ENCODE measurements at places on chromosomes 1 and 21.

DNA sequence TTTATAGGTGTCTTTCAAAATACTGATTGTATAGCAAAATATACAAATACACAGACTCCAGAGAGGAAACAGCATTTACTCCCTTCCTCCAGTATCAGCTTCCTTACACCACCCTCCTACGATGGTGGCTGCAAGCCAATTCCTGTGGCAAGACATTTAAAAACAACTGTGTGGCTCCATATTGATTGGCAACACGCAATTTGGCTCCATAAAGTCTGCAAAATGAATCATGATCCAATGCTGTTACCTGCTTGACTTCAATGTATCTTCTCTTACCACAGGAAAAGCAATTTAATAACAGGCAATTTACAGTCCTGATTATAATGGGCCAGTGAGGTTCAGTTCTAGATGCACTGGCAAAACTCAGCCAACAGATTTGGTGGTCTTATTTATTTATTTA, 19.7 kb upstream of the ATP6V1G3 start:
- peak; percentile 61 for DNase-seq

- no peak for DNase-seq
Observed at GRCh38 chr1:55654171-55654570, 439.0 kb upstream of the USP24 start.

- no peak for DNase-seq
Observed at GRCh38 chr1:226672339-226672762, 66.7 kb downstream of the ITPKB start.

DNA sequence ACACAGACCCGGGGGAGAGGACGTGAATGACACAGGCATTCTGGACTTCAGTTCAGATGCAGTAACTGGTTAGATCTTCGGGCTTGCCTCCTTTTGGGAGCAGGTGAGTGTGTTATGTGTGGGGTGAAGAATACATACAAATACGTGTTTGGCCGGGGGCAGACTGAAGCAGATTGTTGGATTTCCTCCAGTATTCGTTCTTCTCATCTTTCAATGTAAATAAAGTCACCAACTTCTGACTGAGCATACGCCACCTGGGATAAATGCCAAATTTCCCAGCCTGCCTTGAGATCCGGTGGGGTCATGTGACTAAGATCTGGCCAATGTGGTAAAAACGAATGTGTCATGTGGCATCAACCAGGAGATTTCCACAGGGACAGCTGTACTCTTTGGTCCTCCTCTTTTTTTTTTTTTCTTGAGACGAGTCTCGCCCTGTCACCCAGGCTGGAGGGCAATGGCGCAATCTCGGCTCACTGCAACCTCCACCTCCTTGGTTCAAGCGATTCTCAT, 189.8 kb downstream of the RGS7 start:
- DNase-seq, result no peak

- no peak for DNase-seq
Observed at GRCh38 chr1:86508583-86508969, 38.3 kb upstream of the CLCA4 start.

GRCh38 chr1:33268457-33268856, 12.2 kb downstream of the ZNF362 start:
- no peak for DNase-seq

DNA sequence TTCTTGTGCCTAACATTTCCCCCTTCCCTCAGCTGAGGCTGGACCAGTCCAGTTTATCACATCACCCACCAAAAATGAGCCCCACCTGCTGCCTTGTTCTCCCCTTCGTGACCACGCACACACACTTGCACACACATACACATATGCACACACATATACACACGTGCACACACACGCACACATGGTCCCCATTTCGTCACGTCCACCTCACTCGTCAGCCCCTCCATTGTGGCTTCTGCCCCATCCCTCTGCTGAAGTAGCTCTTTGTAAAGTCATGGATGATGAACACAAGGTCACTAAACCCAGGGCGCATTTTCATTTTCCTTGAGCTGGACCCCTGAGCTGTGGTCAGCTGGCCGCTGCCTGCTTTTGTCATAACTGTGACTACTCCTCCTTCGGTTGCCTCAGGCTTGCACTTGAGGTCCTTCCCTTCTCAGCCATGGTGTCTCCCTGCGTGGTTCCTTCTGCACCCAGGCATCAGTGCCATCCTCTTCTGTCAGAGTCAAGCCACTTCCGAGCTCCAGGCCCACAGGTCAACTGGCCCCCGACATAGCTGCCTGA, 93.8 kb downstream of the SYT2 start:
- no peak for DNase-seq

GRCh38 chr1:242065813-242066212, 66.9 kb upstream of the MAP1LC3C start:
- no peak for DNase-seq

- DNase-seq, result no peak
Observed at GRCh38 chr1:231317306-231318014, 20.2 kb downstream of the EXOC8 start.

GRCh38 chr1:77484926-77485325, 197.5 kb downstream of the ZZZ3 start:
- DNase-seq, result no peak

GRCh38 chr1:237041795-237042525, at the start of gene RYR2:
TSS of gene RYR2 (plus strand) at chr1:237042184. CDS start at chr1:237042522, 338 bp downstream.
- peak; percentile 26 for DNase-seq

DNA sequence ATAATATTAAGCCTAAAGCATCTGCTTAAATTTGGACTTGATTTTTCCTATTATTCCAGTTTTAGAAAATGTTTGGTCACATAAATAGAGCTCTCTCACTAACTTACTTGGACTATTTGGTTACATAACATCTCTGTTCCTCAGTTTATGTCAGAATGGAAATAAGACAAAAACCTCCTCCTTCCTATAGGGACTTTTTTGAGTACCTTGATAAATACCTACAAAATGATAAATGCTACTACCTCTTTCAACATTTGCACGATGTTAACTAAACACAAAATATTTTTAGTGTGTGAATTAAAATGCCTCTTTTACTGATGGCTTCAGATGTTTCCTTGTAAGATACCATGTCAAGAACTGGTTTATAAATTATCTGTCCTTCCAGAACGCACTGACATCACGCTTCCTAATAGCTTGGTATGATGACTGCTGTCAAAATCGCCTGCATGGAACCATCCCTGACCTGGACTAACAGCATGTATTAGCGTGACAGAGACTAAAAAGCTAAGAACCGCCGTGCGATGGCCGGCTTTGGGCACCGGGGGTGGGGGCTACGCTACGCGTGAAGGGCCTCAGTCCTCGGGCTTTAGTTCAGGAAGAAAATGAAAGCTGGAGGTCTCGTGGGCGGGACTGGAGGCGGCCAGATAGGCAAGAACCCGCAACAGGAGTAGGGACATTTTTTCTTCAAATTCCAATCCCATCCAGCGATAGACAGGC, 133.2 kb upstream of the BARHL2 start:
- DNase-seq, result peak; percentile 58

DNA sequence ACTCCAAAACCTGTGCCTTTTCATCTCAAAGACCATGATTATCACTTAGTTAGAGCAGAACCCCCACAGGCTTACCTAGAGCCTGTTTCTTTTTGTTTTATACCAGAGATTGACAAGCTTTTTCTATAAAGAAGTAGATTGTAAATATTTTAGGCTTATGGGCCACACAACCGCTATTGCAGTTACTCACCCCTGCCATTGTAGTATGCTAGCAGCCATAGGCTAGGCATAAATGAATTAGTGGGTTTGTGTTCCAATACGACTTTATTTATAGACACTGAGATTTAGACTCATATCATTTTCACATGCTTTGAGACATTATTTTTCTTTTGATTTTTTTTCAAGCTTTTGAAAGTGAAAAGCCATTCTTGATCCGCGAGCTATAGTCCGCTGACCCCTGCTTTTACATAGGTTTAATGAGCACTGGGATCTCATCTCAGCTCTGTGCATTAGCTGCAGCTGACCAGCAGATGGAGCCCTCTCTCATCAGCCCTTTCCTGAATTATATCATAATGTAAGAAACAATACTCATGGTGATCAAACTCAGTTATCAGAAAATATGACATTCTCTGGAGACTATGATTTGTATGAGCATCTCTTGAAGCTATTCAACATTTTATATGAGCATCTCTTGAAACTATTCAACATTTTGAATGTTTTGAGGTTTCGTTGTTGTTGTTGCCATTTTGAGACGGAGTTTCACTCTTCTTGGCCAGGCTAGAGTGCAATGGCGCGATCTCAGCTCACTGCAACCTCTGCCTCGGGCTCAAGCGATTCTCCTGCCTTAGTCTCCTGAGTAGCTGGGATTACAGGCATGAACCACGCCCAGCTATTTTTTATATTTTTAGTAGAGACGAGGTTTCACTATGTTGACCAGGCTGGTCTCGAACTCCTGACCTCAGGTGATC, 111.9 kb upstream of the L1TD1 start:
- peak; percentile 55 for DNase-seq

- no peak for DNase-seq
Observed at GRCh38 chr1:207897188-207897587, 13.7 kb downstream of the CD34 start.

- peak; percentile 51 for DNase-seq
Observed at GRCh38 chr1:3614755-3615742, 3.7 kb upstream of the MEGF6 start.

GRCh38 chr21:25421321-25422028, 185.8 kb downstream of the MRPL39 start:
- DNase-seq, result peak; percentile 87

- DNase-seq, result peak; percentile 4
Observed at GRCh38 chr1:210292231-210292871, 36.4 kb upstream of the HHAT start.

- no peak for DNase-seq
Observed at GRCh38 chr1:218394416-218394815, 49.3 kb downstream of the TGFB2 start.

DNA sequence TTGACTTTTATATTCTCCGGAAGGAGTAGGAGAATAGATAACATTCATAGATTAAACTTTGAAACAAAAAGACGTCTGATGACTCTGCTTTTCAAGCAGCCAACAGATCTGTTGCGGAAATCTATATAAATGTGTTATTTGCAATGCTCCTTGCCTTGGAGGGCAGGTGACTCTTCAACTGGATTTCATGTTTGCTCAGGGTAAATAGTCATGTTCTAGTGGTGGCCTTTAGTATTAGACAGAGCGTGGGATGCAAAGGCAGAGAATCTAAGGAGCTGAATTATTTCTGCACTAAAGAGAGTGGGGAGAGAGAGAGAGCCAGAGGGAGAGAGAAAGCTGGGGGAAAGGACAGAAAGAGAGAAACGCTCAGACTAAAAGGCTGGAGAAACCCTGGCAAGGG, 454.3 kb downstream of the AJAP1 start:
- DNase-seq, result no peak

DNA sequence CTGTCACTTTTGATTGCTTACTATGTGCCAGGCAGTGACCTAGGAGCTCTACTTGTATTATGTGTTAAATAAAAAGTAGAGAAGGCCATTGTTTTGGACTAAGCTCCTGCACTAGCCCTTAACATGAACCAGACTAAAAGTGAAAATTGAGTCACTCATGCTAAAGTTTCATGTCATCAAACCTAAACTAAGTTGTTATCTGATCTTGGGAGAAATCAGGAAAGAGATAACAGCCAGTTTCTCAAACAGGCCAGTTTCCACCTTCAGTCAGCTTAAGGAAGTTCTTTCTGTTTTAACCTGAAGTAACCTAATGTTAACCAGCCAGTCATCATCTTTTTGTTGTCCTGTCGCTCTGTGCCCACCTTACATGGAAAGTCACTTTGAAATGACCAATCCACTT, 102.1 kb upstream of the MARK1 start:
- no peak for DNase-seq

- DNase-seq, result no peak
Observed at GRCh38 chr1:207109004-207109403, 5.0 kb downstream of the C4BPA start.
